CD4-positive, alpha-beta T cell treated with Interleukin-17A for 4 hours (primary cell): ENCODE measurements at places on chromosomes 5 and 9.

- no peak for DNase-seq
Observed at GRCh38 chr5:8827696-8828095, 718.2 kb downstream of the SEMA5A start.

DNA sequence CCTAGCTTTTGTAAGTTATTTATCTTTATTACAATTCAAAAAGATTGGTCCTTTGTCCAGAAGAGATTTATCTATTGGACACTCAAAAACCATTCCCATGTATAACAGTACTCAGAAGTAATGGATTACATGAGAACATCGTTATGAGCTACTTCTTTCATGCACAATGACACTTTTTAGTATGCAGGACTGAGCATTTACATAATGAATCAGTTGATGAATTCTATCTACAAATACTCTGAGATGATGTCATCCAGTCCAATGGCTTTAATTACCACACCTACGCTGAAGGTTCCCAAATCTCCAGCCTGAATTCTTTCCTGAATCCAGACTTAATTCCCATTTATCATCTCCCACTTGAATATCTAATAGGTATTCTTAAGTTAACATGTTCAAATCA is 75.3 kb downstream of the PTBP3 start:
- DNase-seq, result no peak

- no peak for DNase-seq
Observed at GRCh38 chr5:73295447-73295846, 122.5 kb downstream of the TMEM174 start.

DNA sequence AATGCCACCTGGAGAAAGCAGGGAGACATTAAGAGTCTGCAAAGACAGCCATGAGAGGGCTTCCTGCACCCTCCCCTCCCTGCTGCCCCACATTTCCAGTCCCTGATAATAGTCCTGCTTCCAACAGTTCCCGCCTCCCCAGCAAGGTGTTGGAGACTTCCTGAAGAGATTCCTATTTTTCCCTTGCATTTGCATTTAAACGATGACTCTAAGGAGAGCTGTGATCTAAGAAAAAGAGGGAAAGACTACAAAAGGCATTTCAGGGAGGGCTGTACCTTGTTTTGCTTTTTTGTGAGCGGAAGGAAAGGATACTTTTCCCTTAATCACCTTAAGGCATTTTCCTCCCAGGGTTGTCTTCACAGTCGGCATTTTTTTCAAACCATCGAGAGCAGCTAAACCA is 62.1 kb downstream of the GAS1 start:
- no peak for DNase-seq

DNA sequence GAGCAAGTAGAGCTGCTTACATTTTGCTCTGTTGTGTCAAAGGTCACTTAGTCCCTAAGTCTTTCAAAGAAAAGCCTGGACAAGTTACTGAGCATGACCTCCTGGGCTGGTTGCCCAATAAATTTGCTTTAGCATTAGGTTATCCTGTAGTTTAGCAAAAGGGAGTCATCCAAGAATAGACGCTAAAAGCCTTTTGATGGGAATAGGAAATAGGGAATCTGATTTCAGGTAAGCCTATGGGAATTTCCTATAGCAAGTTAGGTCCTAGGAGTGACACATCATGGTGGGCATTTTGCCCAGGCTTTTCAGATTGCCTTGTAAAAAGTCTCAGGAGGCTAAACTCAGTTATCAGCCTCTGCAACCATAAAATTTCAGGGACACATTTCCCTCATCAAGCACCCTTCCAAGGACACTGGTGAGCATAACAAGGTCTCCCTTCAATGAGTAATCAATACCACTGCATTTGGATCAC is 67.6 kb upstream of the RANBP3L start:
- no peak for DNase-seq

- DNase-seq, result no peak
Observed at GRCh38 chr5:78552729-78553342, 95.7 kb downstream of the LHFPL2 start.

DNA sequence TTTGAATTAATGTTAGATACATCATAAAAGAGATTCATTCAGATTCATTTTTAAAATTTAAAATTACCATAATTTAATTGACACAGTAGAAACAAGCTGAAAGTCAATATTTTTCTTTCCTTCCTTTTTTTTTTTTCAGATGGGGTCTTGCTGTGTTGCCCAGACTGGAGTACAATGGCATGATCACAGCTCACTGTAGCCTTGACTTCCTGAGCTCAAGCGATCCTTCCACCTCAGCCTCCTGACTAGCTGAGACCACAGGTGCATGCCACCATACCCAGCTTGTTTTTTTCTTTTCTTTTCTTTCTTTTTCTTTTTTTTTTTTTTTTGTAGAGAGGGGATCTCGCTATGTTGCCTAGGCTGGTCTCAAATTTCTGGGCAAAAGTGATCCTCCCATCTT is 131.6 kb upstream of the TBCA start:
- no peak for DNase-seq

DNA sequence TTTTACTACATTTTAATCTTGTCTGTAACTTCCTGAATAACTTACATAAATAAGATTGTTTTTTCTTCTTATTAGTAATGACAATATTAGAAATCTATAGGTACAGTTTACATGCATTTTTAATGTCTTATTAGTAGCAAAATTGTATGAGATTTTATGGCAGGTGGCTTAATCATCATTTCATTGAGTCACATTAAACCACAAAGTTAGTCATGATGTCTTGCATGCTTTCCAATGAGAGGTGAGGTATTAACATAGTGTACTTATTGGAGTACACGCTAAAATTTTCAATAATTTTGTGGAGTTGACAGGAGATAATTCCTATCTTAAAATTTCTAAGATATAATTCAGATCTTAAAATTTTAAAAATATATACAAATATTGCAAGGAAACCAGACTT is 989.6 kb upstream of the ARRDC3 start:
- no peak for DNase-seq

GRCh38 chr5:156188016-156188415 is 138.9 kb upstream of the SGCD start:
- no peak for DNase-seq

DNA sequence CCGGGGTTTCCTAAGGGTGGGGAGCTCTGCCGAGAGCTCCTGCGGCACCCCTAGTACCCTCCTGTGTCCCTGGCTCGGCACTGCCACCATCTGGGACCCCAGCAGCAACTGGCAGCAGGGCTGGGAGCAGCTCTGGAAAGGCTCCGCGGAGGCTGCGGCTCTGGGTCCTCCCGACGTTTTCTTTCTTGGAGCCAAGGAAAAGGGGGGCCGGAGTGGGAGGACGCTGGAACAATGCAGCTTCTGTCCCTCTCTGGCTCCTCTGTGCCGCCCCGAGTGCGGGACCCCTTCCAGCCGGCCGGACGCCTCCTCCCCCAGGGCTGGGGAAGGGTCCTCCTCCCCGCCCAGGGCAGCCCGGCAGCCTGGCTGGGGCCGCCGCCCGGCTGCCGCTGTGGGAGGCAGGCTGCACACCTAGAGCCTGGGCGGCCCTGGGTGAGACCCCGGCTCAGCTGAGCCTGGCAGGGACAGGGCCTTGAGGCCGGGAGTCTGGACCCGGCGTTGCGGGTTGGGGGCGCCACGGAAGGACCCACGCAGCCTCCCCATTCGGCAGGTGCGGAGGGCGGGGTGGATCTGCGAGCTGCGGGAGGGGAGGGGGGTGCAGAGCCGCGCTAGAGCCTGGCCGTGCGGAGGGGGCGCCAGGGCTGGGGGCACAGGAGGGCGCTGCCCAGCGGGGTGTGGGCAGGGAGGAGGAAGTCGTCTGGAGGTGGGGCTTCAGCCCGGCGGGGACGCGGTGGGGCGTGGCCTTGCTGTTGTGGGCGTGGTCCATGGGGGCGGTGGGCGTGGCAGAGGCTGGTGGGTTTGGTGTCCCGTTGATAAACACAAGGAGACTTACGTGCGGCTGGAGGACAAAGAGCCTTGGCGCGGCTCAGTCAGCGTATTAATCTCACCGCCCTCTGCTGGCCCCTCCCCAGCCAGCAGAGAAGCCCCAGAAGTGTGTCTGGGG is 15.1 kb downstream of the GPSM1 start:
- DNase-seq, result peak; percentile 58

DNA sequence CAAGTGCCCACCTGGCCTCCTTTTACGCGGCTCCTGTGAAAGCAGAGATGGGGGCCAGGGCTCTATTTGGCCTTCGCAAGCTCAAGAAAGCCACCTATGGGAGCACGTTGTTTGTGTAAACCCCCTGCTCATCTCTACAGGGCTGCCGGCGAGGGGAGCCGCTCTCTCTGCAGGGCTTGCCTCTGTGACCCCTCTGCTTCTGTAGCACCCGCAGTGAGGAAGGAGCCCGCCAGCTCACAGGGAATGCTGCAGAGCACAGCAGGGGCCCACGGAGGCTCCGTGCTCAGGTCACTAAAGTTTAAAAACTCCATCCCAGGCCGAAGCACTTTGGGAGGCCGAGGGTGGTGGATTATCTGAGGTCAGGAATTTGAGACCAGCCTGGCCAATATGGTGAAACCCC is 376.8 kb downstream of the IRX2 start:
- no peak for DNase-seq

DNA sequence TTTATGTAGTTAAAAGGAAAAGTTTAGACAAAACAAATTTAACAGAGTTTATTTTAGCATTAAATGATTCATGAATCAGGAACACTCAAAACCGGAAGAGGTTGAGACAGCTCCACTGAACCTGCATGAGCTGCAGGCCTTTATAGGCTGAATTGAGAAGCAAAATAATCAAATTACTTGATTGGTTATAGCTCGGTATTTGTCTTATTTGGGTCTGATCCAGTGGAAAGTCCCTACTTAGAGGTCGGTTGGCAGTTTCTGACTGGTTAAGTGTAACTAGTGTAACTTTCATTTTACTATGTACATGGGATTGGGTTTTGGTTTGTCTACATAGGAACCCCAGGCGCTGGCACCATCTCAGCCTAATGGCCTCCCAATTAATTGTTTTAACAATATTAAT is 74.1 kb upstream of the PIK3R1 start:
- no peak for DNase-seq

DNA sequence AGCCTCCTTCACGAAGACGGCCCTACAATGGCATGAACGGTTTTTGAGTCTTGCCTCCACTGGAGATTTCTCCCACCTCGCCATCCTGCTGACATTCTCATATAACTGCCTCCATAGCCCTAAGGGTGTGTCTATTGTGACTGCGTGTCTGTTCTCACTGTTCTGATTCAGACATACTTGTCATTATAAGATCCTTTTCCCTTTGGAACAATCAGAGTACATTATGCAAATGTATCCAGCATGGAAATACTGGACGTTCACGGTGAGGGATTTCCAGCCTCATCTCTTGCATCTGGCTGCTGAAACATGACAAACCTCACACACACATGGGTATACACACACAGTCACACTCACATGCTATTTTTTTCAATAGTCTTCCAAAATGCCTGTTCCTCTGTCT is 402.1 kb downstream of the DIRAS2 start:
- no peak for DNase-seq

DNA sequence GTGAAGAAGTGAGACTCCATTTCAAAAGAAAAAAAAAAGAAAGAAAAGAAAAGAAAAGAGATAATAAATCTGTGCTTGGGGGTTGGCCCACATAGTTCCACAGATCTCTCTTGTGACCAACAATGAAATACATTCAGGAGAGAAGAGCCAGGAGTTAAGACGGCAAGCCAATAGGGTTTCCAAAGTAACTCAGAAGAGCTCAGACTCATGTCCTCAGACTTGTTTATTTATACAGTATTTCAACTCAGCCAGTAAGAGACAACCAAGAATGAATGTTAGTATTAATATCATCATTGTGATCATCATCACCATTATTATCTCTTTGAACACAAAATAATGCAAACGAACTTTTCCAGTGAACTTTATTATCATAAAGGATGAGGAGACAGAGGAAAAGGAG is 140.2 kb downstream of the GLIS3 start:
- DNase-seq, result no peak

DNA sequence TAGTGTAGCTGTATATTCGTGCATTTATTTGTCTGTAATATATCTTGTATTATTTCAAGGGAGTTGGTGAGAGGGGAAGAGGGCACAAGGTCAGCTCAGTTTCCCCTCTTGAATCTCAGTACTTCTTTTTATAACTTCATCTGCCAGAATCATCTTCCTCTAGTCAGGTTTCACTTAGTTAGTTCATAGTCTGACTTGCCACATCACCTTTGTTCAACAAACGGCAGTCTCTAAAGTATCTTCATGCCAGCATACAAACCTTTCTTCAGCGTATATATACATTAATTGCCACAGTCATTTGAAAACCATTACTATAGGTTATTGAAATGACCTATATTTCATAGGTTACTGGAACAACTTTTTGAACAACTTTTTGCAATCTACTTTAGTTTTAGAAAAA is 1.6 kb downstream of the ECM2 start:
- no peak for DNase-seq

DNA sequence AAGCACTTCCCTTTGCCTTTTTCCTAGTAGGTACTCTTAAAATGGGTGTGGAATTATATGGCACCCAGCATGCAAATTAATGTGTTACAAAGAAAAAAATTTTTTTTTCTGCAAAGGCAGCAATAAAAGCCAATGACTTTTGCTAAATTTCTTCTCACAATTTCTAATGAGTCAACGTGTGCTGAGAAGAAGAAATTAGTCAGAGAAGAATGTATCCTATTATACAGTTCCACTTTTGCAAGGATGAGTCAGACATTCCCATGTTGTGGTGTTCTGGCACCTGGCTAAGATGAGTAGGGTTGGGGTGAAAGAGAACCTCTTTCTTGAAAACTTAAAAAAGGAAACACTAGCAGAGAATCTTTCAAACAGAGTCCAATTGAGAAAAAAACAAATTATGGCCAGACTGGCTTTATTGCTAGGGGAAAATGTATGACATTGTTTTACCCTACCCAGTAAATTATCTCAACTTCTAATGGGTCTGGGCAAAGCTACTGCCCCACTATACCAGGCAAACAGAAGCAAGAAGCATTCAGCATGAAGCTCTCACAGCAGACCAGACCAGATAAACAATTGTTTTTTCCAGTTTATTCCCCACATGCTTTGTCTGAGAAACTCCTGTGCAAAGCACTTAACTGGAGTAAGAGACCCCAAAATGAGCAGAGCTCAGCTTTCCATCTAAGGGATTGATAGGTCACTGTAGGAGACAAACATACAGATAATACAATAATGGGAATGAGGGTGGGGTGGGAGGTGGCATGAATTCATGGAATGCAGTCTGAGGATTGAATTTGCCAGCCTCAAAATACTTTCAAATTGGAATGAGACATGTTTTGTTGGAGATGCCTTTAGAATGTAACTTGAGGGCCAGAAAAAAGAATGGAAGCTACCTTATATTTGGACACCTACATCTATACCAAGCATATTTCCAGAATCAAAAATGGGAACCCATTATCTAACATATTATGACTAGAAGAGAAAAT is 220.8 kb upstream of the RFX3 start:
- no peak for DNase-seq

GRCh38 chr5:133344266-133344665 is 268.1 kb downstream of the FSTL4 start:
- no peak for DNase-seq

- DNase-seq, result no peak
Observed at GRCh38 chr5:57405984-57406383, 76.6 kb downstream of the ACTBL2 start.

DNA sequence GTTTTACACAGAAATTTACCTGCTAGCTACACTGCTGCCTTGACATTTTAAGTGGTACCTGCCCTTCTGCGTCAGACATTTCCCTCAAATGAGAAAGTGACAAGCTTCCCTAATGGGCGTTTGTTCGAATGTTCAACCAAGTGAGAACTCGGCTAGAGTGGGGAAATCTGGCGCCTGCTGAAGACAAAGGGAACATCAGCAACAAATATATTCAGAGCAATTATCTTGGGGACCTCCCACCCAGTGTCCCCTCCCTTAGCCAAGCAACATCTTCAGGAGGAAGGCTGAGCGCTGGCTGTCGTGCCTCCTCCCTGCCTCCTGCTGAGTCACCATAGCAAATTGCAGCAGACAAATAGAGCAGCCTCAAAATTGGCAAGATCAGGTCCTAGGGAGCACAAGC is 57.1 kb downstream of the MFAP3 start:
- DNase-seq, result no peak
